Stimulated activated CD4-positive, alpha-beta T cell treated with anti-CD3 and anti-CD28 coated beads, Interleukin-2, amount 100 ng/mL, for 24 hours (primary cell): ENCODE measurements at places on chromosomes 1 and 21.

- no peak for DNase-seq
Observed at GRCh38 chr1:8011016-8011415, 15.1 kb downstream of the ERRFI1 start.

DNA sequence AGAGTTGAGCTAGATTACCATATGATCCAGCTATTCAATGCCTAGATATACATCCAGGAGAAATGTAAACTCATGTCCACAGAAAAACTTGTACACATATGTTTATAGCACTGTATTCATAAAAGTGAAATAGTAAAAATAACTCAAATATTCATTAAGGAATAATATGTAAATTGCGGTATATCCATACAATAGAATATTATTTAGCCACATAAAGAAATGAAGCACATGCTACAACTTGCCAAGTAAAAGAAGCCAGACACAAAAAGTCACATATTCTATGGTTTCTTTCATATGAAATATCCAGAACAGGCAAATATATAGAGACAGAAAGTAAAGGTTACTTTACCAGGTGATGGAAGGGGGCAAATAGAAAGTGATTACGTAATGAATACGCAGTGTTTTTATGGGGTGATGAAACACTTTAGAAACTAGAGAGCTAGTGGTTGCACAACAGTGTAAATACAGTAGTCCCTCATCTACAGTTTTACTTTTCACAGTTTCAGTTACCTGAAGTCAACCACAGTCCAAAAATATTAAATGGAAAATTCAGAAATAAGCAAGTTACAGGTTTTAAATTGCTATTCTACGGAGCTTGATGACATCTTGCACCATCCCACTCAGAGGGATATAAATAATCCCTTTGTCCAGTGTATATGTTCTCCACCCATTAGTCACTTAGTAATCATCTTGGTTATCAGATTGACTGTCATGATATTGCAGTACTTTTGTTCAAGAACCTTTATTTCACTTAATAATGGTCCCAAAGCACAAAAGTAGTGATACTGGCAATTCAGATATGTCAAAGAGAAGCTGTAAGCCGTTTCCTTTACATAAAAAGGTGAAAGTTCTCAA is 62.3 kb downstream of the ZNF644 start:
- DNase-seq: no peak

DNA sequence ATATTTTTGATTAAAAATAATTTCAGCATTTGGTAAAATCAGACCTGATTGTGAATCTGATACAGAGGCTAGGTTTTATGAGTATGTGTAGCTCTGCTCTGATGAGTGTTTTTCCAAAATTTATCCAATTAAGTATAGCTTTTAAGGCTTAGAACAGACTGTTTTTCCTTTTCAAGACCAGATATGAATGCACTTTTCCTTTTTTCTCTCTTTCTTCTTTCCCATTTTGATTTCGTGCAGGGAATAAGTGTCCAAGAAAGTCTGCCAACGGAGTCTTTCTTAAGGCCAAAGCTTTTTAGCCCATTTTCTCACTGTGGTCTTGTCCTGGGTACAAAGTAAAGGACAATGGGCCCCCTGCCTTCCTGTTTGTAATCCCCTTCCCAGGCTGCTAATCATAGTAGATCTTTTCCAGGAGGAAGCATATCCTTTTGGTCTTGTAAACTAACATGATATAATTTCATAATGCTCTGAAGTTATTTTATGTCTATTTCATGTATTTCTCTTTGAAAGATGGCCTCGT is 2.9 kb downstream of the KIF1B start:
- DNase-seq: no peak

DNA sequence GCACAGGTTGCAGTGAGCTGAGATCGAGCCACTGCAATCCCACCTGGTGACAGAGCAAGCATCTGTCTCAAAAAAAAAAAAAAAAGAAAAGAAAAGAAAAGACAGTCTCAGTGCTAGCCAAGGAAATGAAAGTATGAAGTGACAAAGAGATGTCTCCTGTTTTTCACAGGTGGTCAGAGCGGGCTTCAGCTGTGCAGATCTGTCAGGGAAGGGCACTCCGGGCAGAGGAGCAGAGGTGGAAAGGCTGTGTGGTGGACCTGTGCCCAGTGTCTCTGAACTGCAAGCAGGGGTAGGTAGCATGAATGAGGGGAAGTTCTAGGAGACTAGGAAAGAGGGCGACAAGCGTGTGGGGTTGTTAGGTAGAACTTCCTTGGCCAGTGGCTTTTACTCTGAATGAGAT is 67.5 kb downstream of the CD247 start:
- no peak for DNase-seq

DNA sequence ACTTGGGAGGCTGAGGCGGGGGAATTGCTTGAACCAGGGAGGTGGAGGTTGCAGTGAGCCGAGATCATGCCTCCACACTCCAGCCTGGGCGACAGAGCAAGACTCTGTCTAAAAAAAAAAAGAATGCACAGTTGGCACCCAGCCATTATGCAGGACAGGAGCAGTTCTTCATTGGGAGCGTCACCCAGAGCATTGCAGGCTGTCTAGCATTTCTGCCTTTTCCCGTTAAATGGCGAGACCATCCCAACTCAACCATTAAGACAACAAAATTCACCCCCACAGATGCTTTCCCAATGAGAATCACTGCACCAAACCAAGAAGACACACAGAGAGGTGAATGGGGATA is 105.8 kb downstream of the EDEM3 start:
- no peak for DNase-seq

DNA sequence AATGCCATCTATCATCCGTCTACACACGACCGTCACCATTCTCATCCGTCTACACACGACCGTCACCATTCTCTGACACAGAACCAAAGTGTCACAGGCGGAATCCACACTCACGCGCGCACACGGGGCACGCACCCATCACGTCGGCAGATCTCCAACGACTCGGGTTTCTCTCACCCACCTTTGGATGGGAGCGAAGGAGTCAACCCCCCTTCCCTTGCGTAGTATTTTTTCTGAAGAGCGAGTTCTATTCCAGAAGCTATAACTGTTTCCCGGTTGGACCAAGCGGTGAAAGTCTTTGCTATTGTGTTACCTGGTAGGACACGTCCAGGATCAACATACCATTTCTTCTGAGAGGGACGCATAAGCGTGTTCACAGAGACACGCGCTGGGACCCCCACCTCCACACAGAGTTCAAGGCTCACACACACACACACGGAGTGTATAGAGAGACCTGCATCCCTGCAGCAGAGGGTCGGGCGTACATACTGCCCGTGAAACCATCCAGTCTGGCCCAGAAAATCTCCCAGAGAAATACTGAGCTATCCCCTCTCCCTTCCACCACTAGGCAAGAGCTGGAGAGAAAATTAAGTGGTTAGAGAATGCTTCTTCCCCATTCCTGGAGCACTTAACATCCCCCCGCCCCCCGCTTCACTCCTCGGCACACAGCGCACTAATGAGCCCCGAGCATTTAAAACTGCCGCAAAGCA is 741 bp downstream of the DUSP10 start:
- DNase-seq: peak; percentile 38

- DNase-seq: no peak
Observed at GRCh38 chr1:240487493-240487892, 124.5 kb downstream of the GREM2 start.

- DNase-seq: no peak
Observed at GRCh38 chr1:54442185-54442584, 36.0 kb upstream of the SSBP3 start.

GRCh38 chr1:26694638-26695355 is 1.0 kb upstream of the ARID1A start:
- no peak for DNase-seq

DNA sequence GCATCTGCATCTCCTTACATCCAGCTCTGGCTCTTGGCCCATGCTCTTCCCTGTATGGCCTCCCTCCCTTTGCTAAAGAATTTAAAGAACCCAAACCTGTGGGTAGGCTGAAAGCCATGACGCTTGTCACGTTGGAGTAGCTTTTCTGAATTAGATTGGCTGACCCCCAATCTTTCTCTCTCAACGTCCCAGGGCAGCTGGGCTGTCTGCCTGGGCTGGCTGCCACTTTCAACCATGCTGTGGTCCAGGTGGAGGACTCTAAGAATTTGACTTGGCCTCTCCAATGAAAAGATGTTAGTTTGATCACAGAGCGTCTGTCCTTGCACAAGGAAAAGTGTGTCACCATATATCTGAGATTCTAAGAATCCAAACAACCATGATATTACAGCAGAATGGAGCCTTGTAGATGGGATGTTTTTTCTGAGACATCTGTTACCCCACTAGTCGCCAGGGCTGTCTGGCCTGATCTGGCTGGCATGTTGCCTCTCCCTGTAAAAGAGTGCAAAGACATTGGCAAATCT is 6.5 kb upstream of the IGSF3 start:
- no peak for DNase-seq

GRCh38 chr1:56153276-56153675 is 426.1 kb downstream of the PLPP3 start:
- no peak for DNase-seq

- DNase-seq: no peak
Observed at GRCh38 chr21:33834801-33835500, 80.7 kb downstream of the ATP5PO start.
